RCC 7860 (cell line): ENCODE measurements at places on chromosomes 11 and 22.
A peak's percentile ranks its signal among the peaks of the same experiment; 100 is the strongest.

DNA sequence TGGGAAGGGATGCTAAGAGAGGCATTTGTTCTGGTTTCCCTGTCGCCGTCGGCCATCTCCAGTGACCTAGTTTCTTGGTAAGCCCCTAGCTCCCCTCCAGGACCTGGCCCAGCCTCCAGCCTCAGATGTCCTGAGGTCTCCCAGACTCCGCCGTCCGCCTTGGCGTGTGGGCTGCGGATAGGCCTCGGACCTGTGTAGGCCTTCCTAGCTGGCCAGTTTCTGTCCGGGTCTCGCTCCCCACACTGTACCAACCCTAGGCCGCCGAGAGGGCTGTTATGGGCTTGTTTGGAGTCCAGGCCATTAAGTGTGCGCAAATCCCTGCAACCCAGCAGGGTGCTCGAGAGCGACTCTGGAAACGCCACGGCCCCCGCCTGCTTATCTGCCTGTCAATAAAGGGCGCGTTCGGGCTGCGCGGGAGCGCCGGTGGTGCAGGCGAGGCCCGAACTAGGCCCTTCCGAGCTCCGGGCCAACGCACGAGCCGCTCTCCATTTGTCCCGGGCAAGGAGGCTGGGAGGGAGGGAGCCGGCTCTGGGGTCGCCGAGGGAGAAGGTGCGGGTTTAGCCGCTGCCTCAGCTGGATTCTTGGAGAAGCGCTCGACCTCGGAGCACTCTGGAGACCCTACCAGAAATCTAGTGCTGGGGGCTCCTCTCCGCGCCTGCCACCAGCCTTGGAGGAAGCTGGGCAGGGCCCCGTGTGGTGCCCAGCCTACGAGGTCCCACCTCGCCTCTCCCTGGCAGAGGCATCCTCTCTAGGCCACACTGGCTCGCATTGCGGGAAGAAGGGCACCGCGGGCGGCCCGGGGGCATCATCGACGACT is 8.7 kb upstream of the PAX6 start:
- DNase-seq, result no peak

DNA sequence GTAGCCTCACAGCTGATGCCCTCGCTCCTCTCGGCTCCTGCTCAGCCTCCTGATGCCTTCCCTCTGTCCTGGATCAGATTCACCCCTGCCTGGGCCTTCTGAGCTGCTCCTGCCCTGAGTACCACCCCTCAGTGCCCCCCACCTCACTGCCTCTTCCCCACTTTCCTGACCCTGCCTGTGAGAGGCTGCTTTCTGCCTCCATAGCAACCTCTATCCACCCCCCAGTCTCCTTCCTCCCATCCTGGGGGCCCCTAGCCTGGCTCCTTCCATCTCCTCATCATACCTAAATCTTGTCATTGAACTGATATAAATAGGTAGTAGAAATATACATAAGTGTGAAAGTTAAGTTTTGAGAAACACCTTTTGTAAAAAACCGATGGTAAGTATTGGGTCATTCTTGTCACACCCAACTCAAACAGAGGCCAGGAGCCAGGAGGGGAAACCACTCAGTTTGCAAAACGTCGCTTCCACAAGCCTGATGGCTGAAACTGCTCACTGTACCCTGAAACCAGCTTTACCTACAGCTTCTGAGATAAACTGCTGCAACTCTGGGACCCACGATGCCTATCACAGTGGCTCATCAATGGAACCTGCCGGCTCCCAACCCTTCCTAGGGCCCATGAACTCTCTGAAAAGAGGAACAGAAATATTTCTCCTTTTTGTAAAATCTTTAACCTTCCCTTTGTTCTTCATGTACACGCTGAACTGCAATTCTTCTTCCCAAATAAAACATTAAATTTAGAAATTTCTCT is 4.8 kb upstream of the APOBEC3H start:
- no peak for DNase-seq

GRCh38 chr22:40050258-40050657 is 55.5 kb downstream of the FAM83F start:
- no peak for DNase-seq

DNA sequence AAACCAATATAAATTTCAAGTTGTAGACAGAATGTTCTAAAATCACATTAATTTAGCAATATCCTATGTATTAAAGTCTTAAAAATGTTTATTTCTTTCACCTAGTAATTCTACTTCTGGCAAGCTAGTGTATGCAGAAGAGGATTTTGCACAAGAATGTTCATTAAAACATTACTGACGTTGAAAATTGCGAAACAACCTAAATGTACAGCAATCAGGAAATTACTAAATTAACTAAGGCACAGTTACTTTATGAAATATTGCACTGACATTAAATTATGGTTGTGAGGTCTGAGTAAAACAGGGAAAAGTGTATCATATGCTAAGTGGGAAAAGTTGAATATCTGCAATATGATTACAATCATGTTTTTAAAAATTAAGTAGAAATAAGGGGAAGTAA is 4.1 kb downstream of the SLC36A4 start:
- DNase-seq, result no peak

GRCh38 chr22:47515384-47516125 is 753.1 kb downstream of the TBC1D22A start:
- DNase-seq, result no peak

DNA sequence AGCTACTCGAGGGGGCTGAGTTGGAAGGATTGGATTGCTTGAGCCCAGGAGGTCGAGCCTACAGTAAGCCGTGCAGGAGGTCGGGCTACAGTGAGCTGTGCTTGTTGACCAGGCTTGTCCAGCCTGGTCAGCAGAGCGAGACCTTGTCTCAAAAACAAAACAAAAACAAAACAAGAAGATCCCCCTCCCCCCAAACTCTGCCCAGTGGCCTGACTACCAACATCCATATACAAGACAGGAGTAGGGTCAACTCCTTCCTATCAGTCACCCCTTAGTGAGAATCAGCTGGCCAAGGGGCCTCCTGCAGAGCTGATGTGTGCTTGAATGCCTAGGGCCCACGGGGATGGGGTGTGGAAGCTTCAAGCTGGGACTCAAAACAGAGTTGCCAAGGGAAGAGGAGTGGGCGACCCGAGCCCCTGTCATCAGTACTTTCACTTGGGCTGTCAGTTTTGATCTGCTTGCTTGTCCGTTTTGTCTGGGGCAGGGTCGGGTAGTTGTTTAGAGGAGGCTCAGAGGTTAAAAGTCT is 942 bp upstream of the TSPAN18 start:
- no peak for DNase-seq

- DNase-seq, result no peak
These were observed 29.2 kb downstream of the ALG12 start for GRCh38 chr22:49889071-49889470.

DNA sequence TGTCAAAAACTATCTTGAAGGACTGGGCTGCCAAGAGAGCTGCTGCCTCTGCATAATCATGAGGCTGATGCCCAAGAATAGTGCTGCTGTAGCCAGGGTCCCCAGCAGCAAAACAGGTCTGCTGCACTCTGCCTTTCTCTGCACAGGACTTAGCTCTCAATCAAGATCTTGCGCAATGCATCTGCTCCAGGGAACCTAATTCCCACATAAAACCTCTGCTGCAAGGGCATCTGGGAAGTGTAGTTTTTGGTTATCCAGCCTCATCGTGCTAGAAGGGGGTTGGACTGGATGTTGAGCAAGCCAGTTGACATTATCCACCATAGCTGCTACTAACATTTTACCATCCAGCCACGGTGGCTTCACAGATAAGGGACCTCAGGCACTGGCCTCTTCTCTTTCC is 192.7 kb downstream of the C11orf91 start:
- DNase-seq, result no peak

- no peak for DNase-seq
These were observed 22.0 kb downstream of the TP53AIP1 start for GRCh38 chr11:128920666-128921065.

- DNase-seq, result no peak
These were observed 633.8 kb downstream of the DLG2 start for GRCh38 chr11:84993386-84993785.

- no peak for DNase-seq
These were observed 60.5 kb downstream of the BCR start for GRCh38 chr22:23240639-23241389.

DNA sequence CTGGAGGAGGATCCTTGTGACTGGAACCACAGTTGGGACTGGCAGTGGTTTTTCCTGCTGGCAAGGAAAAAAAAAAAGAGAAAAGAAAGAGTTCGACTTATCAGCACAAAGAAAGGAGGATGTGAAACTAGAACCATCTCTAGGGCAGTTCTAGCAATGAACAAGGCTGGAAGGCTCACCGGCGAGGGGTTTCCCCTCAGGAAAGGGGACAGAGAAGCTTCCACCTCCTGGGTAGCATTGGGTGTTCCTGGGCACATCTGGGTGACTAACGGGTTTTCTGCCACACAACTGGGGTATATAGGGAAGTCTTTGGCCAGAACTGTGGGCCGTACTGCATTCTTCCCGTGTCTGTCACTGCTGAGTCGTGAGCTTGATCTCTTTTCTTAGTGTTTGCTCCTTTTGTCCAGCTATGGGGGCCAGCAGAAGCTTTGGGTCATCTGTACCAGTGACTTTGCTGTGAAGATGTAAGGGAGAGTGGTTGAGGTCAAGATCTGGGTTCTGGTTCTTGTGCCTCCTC is 109.4 kb upstream of the OR4B1 start:
- peak; percentile 72 for DNase-seq

DNA sequence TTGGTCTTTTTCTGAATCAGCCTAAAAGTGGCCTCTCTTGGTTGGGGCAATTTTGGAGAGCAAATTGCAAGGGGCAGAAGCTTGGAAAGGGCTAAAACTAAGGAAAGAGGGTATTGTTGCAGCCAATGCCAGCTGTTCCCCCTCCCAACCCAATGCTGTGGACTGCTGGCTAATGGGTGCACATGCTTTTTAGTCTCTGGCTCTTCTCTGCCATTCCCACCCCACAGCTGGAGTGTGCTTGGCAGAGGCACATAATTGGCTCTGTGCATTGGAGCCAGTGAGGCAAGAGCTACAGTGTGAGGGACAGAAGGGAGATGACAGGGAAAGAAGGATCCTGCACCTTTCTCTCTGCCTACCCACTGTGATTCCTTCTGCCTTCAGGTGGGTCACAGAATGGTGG is 140.0 kb downstream of the NECTIN1 start:
- DNase-seq, result no peak

- peak; percentile 40 for DNase-seq
These were observed 169.0 kb downstream of the TBC1D22A start for GRCh38 chr22:46931414-46931813.

DNA sequence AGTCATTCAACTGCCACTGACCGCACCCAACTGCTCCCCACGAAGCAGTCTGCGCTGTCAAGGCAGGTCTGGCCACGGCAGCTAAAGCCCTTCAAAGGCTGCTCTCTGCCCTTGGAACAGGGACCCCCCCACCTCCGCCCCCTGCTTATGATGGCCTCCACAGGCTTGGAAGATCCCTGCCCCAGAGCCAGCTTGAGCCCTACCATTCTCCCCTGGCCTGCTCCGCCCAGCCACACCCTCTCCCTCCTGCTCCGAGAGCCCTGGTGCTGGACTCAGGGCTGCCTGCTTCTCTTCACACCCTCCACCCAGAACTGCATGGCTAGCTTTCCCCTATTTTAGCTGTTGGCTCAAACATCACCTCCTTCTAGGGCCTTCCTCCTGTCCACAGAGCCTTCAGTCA is 19.0 kb downstream of the ZMAT5 start:
- no peak for DNase-seq

DNA sequence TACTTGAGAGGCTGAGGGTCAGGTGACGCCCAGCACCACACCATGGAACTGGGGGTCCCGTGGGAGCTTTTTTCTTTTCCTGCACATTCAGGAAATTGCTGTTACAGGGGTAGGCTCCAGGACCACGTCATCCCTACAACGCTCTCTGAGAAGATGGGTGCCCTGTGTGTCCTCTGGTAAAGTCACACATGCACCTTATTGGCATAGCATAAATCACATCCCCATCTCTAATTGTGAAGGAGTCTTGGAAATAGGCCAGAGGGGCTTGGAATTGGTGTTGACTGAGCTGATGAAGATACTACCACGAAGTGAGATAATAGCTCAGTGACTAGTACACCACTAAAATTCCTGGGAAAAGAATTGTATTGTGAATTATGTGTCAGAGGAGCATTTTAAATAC is 57.6 kb downstream of the TNRC6B start:
- DNase-seq, result no peak

DNA sequence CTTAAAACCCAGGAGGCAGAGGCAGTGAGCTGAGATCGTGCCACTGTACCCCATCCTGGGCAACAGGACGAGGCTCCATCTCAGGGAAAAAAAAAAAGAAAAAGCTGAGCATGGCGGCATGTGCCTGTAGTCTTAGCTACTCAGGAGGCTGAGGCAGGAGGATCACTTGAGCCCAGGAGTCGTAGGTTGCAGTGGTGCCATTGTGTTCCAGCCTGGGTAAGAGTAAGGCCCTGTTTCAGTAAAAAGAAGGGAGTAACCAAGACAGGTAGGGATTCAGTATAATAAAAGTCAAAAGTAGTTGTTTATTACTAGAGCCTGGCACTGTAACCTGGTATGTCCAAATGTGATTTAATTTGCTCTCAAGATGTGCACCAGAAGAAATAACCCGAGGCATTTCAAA is 8.1 kb upstream of the RAB30 start:
- no peak for DNase-seq

- no peak for DNase-seq
These were observed 37.1 kb upstream of the IL17RA start for GRCh38 chr22:17047656-17048055.

- no peak for DNase-seq
These were observed 54.6 kb upstream of the CHRM4 start for GRCh38 chr11:46445920-46446771.

DNA sequence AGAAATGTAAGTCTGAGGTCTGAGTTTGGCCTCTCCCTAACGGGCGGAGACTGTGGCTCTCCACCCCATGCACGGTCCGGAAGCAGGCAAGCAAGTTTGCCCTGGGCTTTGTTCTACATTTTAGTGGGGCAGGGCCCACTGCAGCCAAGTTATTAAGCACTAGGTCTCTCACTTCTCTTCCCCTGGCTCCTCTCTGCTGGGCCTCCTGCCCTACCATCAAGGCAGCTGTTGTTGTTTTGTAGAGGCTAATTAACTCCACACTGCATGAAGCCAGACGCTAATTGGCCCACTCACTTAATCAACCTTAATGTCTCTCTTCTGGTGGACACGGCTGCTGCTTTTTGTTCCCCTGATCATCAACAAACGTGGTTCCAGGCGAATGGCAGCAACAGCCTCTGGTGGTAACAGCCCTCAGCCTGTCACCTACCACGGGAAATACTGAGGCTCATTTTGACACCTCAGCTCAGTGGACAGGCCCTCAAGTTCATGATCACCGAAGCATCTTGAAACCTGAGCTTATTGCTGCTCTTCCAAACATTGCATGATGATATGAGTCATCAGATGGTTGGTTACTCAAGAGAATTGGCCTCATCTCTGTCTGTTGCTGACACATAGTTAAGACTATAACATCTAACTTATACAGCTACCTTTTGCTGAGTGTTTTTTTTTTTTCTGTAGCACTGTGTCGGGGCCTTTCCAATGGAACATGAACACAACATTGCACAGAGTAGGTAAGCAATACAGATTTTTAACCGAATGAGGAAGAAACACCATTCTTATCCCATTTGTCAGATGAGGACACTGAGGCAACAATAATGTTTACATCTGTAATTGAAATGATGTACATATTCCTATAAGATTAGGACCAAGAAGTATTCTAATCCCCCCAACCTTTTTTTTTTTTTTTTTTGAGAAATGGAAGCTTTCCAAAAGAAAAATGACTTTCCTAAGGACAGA is 20.8 kb upstream of the LMO2 start:
- peak; percentile 56 for DNase-seq
